AG09309 (cell line): ENCODE measurements at places on chromosomes 3 and 15.

GRCh38 chr3:70108072-70108471, 108.5 kb downstream of the SAMMSON start:
- no peak for DNase-seq

DNA sequence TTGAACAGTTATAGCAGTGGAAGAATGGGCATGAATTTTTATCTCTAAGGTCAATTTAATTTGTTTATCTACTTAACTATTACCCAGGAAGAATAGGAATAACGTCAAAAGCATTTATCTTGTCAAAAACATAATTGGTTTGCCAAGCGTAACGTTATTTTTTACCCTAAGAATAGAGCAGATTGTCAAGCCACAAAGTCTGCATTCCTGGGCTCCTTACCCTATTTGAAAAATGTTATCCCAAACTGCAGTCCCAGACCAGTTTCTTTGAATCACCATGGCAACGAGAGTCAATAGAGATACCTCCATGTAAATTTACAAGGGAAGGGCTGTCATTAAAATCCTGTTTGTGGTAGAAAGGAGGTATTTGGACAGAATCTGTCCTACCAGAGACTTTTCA, 61.1 kb downstream of the CPNE4 start:
- no peak for DNase-seq

GRCh38 chr15:83890587-83890986, 236.7 kb downstream of the ADAMTSL3 start:
- no peak for DNase-seq

- DNase-seq: no peak
Measured at GRCh38 chr3:45979378-45979777, 16.2 kb downstream of the FYCO1 start.

GRCh38 chr3:58899159-58899952, 150.5 kb downstream of the CFAP20DC start:
- DNase-seq: no peak

DNA sequence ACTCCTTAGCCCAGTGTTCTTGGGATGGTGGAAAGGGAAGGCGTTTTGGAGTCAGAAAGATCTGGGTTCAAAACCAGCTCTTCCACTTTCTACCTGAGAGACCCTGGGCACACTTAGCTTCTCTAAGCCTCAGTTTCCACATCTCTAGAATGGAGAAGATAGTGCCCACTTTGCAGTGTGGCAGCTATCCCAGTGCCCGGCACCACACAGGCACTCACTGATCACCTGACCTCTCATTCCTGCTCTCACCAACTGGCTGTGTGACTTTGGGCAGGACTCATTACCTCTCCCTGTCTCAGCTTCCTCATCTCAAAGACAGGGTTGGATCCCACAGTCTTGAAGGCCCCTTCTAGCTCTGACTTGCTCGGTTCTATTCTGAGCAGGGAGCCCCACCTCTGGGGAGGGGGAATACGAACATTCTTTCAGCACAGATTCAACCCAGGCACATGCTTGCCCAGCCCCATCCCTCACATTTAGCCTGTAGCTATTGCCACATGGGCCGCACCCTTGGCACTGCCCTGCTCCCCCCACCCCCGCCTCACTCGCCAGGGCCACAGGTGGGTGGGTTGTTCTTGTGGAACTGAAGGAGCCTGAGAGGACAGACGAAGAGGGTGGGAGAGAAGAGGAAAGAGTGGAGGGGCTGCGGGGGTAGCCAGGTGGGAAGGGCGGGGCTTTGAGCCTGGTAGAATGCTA, 39.2 kb downstream of the EPHB3 start:
- no peak for DNase-seq

GRCh38 chr3:167684388-167684993, 30.7 kb upstream of the WDR49 start:
- DNase-seq: peak; percentile 14
